ENCODE measurements at places on chromosomes 6 and 20.

DNA sequence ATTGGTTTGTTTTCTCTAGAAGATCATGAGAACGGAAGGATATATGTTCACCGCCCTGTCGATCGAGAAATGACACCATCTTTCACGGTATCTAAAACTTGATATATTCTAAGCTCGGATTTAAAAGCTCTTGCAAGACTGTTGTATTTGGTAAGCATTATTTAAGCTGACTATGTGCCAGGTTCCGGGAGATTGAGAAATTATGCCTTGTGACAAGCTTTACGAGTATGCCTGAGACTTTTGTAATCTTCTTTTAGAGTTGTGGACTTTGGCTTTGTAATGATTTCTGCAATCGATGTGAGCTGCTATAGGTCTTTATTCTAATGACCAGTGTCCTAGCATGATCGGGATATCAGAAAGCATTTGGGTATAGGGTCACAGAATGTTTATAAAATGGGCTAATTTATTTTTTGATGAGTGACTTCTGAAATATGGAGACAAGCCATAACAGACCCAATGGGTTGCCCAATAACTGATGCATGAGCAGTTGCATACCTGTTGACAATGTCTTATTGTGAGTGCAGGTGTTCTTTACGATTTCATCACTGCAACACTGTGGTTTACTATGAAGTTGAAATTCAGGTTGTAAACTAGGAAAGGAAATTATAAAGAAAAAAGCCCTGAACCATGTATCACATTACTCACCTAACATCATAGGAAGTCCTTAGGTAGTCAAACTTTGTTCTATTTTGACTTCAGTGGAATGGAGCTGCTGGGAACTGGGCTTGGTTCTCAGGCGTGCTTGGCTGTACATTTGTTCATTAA is 14.0 kb downstream of the CDH26 start:
- DNase-seq, result no peak

DNA sequence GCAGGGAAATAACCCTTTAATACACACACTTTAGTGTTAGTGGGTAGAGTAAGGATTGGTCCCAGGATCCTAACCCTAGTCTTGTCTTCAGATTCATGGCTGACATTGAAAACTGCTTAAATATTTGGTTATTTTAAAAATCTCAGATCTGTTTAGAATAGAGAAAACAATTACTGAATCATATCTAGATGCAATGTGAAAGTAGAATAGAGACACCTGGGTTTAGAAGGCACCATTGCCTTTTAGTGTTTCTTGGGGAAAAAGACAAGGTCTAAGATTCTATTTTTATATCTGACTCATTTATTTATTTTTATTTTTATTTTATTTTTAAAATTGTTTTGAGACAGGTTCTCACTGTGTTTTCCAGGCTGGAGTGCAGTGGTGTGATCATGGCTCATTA is 6.0 kb downstream of the DDX43 start:
- DNase-seq, result no peak

DNA sequence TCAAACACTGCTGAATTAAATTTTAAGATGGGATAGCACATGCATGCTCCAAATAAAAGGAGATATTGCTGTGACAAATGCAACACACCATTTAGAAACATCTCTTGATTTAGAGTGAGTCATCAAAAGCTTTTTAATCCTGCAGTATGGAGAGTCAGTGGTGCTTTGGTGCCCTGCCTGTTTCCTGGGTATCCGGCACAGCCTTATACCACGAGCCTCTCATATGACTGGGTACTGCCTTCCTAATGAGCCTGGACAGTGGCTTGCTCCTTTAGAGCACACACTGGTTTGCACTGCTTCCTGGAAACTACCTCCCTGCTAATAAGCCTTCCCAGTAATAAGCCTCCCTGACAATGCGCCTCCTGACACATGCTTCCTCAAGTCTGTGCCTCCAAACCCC is 65.3 kb upstream of the KCNK16 start:
- no peak for DNase-seq

- DNase-seq, result no peak
Measured at GRCh38 chr20:9262653-9263194, 193.8 kb downstream of the PLCB4 start.

DNA sequence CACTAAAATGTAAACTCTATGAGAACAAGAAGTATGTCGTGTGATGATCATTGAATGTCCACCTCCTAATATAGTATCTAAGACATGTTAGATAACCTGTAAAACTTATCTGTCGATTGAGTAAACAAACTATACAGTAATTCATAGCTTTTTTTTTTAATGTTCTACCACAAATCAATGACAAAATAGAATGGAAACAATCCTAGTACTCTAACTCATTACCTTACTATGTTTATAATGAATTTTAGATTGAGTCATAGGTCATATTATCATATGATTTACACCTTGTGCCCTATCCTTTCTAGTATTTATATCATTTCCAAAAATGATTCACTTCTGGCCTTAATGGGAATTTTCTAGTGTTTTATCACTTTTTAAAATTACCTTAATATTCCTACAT is 6.1 kb downstream of the VTA1 start:
- no peak for DNase-seq

GRCh38 chr6:19369785-19370184 is 467.4 kb upstream of the ID4 start:
- no peak for DNase-seq

DNA sequence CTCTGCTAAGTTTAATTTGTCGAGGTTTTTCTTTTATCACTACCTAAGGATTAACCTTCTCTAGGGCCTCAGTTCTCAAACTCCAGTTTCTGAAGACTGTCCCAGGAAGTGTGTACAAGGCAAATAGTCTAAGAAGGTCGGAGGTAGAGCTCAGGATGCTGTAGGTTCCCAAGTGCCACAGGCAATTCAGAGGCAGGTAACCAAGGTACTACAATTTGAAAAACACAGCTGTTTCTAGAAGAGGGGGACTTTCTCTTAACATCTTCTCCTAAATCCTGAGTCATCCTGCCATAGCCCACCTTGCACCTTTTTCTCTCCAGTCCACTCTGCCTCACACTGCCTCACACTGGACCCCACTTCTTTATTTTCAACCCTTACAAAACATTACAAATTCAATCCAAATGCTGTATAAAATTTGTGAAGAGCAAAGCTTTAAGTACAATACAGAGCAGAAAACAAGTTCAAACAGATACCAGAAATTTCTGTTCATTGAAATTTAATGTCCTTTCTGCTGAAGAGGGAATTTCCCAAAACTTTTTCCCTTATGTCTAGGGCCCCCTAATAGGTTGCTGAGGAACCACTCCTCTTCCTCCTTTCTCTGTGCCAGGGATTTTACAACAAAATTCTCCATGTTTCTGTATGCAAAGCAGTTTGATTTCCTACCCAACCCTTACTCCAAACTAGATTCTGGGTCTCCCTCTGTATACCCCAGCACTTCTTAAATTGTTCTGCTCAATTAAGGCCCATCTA is 43.0 kb downstream of the FRK start:
- DNase-seq, result no peak

GRCh38 chr6:104896914-104897313 is 37.2 kb upstream of the HACE1 start:
- DNase-seq, result no peak

DNA sequence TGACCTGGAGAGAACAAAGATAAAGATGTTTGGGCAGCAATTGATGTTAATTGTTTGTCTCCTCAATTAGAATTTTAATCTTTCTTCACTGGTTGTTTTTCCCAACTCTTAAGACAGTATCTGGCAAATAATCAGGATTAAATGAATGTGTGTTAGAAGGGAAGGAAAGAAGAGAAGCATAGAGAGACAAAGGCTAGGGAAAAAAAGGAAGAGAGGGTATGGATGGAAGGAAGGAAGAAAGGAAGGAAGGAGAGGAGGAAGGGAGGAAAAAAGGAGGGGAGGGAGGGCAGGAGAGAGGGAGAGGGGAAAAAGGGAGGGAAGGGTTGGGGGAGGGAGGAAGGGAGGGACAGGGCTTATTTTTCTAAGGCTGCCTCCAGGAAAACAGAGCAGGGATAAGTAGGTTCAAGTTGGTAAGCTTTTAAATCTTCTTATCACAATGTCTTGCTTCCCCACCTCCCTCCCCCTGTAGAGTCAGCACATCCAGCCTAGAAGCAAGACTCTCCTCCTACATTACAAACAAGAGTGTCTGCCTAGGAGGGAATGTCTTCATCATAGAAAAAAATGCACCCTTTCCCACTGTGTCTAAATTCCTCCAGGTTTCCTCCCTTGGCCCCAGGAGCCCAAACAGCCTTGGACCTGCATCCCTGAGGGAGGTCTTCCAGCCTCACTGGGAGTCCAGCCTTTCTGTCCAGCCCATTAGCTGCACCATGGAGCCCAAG is 447.8 kb upstream of the JARID2 start:
- DNase-seq, result no peak

DNA sequence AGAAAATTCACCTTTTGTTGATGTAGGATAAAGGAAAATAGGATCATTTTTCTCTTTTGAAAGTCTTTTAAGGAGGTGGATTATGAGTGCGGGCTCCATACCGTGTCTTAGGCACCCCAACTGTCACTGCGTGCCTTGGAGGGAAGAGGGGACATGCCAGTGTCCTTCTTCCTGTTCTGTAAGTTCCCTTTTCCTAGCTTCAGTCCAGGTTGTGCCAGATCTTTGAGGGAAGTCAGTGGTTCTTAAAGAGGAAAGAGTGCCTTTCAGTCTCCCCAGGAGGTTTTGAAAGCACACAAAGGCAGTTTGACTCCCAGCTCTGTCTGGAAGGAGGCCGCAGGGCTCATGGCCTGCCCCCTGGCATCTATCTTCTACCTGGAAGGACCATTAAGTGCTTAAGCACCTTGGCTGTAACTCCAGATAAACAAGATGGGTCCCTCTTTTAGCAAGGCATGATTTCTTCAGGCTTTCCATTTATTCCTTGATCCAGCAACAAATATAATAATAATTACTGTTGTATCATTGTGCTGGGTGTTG is 13.0 kb downstream of the EFCAB8 start:
- DNase-seq, result no peak

GRCh38 chr20:10218536-10219451 is at the start of gene SNAP25:
TSS of gene SNAP25 (plus strand) at chr20:10218830. CDS start at chr20:10275492, 56,662 bp downstream.
- no peak for DNase-seq

DNA sequence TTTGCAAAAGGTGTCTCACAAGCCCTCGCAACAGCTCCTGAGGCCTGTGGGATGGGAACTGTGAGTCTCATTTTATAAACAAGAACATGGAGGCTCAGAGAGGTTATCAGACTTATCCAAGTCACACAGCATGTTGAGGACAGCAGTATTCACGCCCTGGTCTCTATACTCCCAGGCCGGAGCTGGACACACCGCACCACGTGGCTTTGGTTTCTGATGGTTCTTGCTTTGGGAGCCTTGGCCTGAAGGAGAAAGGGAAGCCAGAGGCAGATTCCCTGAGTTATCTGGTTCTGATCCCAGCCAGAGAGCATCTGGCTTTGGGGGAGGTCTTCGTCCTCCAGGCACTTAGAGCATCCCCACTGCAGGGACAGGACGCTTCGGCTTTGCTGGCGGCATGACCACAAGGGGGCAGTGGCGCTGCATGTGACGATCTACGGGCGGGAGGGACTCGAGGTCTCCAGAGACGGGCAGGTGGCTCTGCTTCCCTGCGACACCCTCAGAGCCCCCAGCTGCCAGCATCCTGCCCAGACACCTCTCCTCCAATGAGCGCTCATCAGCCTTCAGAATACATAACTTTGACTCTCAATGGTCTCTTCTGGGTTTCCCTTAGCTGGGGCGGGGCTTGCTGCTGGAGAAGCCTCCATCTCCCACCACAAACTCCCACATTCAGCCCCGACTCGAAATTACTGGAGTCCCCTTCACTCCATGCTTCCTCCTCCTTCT is 51.4 kb upstream of the SAYSD1 start:
- peak; percentile 71 for DNase-seq

GRCh38 chr20:52060794-52061714 is 130.5 kb downstream of the ZFP64 start:
- DNase-seq, result no peak
